A549 treated with AZD2906 at 1 μM for 4 hours (cell line): ENCODE measurements at places on chromosomes 4 and X. TPM values are rescaled to one million over a fixed set of nuclear protein-coding genes. Genes with fewer than 3 reads are reported as not detected.

The NSUN7 gene
- total RNA-seq = 0.20 to 0.40 TPM (median 0.26 TPM) in 5 replicates

The SLC25A31 gene
- not detected in 5 replicates for total RNA-seq

The RADX gene
- total RNA-seq = 0.03 to 0.10 TPM (median 0.06 TPM) in 5 replicates

The EVC gene
- 8.0 to 10.5 TPM (median 9.3 TPM) in 5 replicates for total RNA-seq

The ZFP92 gene
- total RNA-seq = 0.47 to 0.59 TPM (median 0.53 TPM) in 5 replicates
